NCI-H1105 treated with DMSO at 0.1 percent for 48 hours (cell line): ENCODE measurements at places on chromosomes 4 and X.

DNA sequence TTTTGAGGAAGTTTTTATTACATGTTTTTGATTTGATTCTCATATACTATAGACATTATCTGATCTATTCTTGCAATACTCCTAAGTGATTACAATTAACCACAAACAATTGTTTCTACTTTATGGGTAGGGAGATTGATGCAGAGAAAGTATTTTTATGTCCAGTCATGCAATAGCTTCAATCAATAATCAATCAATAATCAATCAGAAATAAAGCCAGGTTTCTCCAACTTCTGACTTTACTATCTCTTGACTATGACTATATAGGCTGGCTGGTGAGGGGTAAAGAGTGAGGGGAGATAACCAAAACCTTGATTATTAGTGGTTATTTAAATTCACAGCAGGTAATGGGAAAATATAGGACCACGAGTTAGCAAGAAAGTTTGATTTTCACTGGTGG lies 85.9 kb downstream of the HPGD start:
- DNase-seq, result no peak

- DNase-seq, result no peak
These were observed 31.0 kb upstream of the STX18 start for GRCh38 chr4:4572821-4573220.

- peak; percentile 40 for DNase-seq
These were observed 27.7 kb downstream of the CD38 start for GRCh38 chr4:15805583-15806517.

GRCh38 chr4:166501941-166502382 lies 628.9 kb downstream of the TLL1 start:
- DNase-seq, result no peak

- no peak for DNase-seq
These were observed 549.9 kb upstream of the AMOT start for GRCh38 chrX:113390531-113390930.

GRCh38 chr4:113106108-113106507 lies 56.7 kb downstream of the ANK2 start:
- no peak for DNase-seq

GRCh38 chrX:10482708-10483107 lies 137.7 kb downstream of the MID1 start:
- DNase-seq, result no peak

- DNase-seq, result no peak
These were observed 166.5 kb upstream of the PCDH7 start for GRCh38 chr4:30553706-30554105.

GRCh38 chr4:149716728-149717127 lies 98.9 kb downstream of the IQCM start:
- DNase-seq, result no peak

GRCh38 chr4:183807420-183808096 lies 97.5 kb upstream of the STOX2 start:
- DNase-seq, result no peak

- no peak for DNase-seq
These were observed 69.7 kb downstream of the MCUB start for GRCh38 chr4:109629775-109630174.

DNA sequence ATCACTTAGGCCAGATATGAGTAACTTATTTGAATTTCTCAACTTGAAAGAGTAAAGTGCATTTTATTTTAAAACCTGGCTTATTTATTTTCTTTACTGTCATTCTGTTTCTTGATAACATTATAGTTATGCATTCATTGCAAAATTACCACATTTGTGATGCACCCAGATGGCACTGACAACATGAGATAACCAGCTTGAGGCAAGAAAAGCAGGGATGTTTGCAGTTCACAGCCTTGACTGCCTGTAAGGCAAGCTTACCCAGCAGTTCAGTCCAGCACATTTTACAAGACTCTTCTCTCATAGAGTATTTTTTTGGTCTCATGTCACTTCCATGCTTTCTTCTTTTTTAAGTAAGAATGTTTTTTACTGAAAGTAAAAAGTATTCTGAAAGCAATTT lies 25.3 kb upstream of the EPGN start:
- DNase-seq, result no peak

- DNase-seq, result no peak
These were observed 17.1 kb downstream of the RNF4 start for GRCh38 chr4:2485956-2486355.

GRCh38 chr4:141789716-141790115 lies 153.3 kb downstream of the IL15 start:
- DNase-seq, result no peak

GRCh38 chr4:39032218-39033085 lies at the start of gene TMEM156:
Gene TMEM156 (minus strand): TSS chr4:39032409. CDS start chr4:39032313, 96 bp downstream.
- no peak for DNase-seq

GRCh38 chr4:186400676-186401075 lies 134.7 kb downstream of the F11 start:
- DNase-seq, result no peak

DNA sequence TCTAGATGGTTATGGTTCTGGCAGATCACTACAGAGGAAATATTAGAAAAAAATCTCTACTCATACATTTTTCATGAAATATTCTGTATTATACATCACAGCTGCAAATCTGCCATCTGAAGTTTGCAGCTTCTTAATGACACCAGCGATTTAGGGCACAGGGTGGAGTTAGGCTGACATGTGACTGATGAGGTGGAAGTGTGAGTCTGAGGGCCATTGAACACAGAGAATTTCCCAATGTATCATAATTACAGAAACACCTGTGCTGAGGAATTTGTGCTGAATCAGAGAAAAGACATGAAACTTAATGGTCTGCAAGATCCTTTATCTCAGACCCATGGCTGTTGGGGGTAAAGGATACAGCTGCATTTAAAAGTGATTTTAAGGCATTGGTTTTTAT lies 2025.6 kb upstream of the AGA start:
- no peak for DNase-seq

DNA sequence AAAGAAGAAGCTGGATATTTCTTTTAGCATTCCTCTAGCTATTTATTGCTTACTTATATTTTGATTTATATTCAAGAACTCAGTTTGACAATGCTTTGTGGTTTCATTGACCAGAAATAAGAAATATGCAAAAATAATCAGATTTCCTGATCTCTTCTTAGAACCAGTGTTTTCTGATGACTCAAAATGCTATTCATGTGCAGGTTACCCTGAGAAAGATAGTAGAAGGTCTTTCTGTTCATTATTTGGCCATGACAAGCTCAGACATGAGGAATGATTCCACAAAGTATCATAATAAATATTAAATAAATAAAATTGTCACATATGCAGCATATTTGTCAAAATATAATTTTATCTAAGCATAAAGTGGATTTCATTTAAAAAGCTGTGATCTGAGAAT lies 24.1 kb downstream of the ADH7 start:
- no peak for DNase-seq

- no peak for DNase-seq
These were observed at the start of gene PITX2 for GRCh38 chr4:110622841-110623717. Gene PITX2 (minus strand): TSS chr4:110623077. CDS start chr4:110622460, 617 bp downstream.

DNA sequence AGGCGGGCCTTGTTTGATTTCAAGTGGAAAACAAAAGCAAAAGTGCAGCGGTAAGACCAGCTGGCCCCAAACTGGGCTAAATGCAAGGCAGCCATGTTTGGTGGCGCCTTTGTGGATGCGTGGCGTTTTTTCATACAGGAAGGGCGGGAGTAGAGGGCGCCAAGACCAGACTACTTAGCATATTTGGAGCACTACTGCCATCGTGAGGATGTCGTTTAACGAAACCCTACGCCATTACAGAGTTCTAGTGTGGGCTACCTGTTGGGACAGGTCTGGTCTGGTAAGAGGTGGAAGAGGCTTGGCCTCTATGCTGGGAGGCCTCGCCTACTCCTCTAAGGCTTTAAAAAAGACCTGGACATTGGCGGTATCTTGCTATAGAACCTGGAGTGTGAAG lies 230.7 kb upstream of the STK26 start:
- DNase-seq, result peak; percentile 91

DNA sequence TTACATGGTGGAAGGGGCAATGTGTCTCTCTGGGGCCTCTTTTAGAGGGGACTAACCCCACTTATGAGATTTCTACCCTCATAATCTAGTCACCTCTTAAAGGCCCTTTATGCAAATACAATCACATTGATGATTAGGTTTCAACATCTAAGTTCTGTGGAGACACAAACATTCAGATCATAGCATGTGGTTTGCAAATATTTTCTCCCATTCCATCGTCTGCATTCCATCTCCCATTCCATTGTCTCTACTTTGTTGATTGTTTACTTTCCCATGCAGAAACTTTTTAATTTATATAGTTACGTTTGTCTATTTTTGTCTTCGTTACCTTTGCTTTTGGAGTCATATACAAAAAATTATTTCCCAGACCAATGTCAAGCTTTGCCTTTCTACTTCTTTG lies 927.5 kb upstream of the INTU start:
- DNase-seq, result no peak

- DNase-seq, result no peak
These were observed 273.3 kb downstream of the TRIML1 start for GRCh38 chr4:188412499-188412898.

DNA sequence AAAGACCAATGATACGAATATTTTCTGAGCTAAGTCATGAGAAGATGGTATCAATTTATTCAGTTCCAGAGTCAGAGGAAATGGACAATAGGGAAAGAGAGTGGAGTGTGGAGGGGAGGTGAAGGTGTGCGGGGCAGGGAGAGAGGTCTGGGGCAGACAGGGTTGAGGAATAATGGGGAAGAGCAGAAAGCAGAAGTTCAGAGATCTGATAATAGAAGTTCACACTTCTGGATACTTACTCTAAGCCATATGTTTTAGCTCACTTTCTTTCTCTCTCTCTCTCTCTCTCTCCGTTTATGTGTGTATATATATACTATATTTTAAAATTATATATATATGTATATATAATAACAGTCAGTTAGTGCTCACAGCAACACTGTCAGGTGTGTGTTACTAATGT lies 40.4 kb downstream of the FOXR2 start:
- no peak for DNase-seq

GRCh38 chrX:20712811-20713210 lies 446.1 kb upstream of the RPS6KA3 start:
- no peak for DNase-seq

- no peak for DNase-seq
These were observed 23.3 kb downstream of the TRMT2B start for GRCh38 chrX:101028562-101028961.

DNA sequence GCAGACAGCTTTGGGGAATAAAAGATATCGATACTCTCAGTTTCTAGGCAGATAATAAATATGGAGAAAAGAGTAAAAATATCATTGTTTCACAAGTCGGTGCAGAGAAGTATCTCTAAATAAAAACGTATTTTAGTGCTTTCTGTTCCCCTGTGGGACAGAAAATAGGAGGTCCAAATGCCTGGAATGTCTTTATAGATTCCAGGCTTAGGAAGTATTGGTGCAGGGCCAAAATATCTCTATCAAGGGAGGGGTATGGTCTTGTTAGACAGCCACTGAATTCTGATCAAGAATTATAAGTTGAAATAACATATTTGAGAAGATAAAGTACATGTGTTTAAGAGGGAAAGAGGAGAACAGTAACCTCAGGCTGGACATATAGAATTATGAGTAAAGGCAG lies 596.4 kb downstream of the PCDH18 start:
- no peak for DNase-seq

- no peak for DNase-seq
These were observed 26.3 kb downstream of the CLDN2 start for GRCh38 chrX:106946464-106946863.

GRCh38 chrX:45756557-45756956 lies 555.9 kb upstream of the DIPK2B start:
- peak; percentile 77 for DNase-seq

DNA sequence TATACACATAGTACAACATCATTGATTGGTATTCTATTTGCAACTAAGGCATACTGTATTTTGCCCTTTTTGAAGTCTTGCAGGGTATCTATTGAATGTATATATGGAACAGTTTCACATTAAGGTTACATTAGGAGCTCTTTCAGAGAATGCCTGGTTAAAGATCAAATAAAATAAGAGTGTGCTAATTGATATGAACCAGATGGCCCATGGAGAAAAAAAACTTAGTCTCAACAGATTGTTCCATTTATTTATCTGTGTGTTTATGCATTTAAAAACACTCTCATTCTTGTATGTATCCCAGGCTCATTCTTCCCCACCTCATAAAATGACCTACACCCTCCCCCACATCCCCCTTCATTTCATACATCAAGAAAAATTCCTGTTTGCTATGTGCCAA lies 35.2 kb upstream of the GRIA2 start:
- no peak for DNase-seq

DNA sequence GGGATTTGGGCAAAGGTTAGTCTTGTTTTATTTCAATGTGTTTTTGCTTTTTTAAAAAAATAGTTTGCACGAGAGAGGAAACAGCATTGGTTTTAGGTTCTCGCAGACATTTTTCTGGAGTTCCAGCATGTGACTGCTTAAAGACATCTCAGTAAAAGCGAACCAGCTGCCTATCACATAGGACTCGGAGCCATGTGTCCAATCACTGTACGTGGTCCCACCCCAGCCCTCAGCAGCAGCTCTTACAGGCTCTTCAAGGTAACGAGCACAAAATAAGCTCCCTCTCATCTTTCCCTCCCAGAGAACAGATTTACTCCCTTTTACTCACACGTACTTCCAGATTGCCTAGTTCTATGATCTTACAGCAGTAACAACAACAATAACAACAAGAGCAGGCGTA lies 68.7 kb downstream of the MCF2 start:
- DNase-seq, result no peak
